ENCODE measurements at places on chromosomes 16 and 17.

GRCh38 chr16:75555213-75555706 is 792 bp downstream of the TMEM231 start:
- DNase-seq = no peak

GRCh38 chr17:41437769-41438168 is 3.0 kb downstream of the KRT38 start:
- DNase-seq = no peak

GRCh38 chr17:18241229-18241871 is 15.9 kb downstream of the LLGL1 start:
- DNase-seq = no peak

DNA sequence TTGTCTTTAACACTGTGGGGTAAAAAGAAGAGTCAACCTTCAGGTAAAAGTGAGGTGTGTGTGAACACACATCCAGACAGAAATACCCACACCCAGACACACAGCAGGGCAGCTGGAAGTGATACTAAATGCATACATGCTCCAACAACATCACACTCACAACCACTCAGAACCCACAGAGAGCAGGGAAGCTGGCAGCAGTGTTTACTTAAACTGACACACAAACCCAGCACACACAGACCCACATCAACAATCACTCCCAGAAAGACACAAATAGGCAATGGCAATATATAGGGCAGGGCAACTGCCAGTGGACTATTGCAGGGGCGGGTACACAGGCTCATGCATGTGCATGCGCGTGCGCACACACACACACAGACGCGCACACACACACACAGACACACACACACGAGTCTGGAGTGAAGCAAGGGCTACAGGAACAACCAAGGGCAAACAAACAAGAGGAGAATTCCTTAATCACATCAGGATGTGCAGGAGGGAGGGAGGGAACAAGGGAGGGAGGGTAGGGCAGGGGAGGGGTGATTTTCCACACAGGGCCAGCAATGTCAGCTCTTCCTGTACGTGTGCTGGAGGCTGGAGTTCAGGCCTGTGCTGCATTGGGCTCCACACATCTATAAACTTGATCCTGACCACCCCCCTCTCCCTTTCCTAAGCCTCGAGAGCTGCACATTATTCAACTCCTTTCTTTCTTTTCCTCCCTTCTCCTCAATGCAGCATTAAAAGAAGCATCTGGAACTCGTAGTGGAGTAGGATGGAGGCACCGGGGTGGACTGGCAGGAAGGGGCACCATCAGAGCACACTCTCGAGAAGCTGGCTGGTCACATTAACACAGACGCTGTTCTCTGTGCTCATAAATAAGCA is 30.1 kb downstream of the HIC1 start:
- no peak for DNase-seq

DNA sequence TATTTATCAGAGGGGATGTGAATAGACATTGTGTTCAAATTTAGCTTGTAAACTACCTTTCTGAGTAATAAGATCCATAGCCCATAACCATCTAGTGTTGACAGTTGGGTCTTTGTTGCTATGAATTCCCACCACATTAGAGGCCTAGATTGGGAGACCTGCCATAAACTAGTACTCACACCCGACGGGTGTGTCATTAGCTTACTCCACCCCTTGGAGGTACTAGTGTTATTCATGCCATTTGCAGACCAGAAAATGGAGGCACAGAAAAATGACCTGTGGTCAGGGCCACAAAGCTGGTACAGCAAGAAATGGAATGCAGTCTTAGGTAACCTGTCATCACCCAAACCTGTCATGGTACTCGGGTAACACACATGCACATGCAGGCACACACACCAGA is 41.3 kb upstream of the BCAR1 start:
- DNase-seq = no peak

DNA sequence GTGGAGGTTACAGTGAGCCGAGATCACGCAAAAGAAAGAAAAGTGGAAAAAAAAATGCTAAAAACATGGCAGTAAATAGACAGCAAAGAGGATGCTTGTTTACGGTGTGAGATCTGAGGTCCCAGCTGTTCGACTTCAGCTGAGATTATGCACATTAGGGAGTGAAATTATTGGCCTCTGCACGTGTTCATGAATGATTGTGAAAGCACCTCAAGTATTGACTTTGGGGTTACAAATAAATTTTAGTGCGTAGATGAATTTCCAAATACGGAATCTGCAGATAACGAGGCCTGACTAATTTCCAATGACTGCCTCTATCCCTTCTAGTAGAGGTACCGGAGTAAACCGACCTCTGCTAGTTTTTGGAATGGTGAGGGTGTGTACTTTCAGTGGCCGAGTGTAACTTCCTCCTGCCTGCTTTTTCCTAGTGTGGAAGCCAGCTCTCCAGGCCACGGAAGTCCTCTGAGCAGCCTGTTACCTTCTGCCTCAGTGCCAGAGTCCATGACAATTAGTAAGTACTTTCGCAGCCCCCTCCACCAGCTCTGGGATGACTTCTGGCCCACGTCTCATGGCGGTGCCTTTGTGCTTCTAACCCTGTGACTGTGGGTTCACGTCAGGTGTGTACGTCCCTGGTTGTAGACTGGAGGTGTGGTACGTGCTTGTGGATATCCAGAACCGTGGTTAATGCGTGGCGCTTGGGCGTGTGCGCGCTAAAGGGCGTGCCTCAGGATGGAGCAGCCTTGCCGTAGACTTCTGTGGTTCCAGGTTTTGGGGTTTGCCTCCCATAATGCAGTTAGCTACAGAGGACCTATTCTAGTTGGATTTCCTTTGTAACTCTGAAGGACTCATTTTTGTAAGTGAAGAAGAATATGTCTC is 102.1 kb downstream of the SNX29 start:
- no peak for DNase-seq

DNA sequence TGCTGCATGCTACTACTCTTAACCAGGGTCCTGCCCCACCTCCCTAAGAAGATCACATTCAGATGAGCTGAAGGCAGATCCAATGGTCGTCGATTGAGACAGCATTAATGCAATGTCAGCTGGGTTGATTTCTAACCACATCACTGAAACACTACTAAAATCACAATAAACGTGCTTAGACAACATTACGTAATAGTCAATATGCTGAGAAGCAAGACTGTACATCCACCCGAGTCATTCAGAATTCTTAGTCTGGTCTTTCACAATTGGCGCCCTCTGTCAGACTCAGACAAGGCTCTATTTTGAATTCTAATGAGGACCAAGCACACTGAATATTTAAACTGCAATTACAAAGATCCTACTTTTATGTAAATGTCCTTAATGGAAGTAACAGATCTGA is 205.2 kb downstream of the STX8 start:
- no peak for DNase-seq

- no peak for DNase-seq
Measured at GRCh38 chr16:50667497-50668367, 13.4 kb downstream of the SNX20 start.

DNA sequence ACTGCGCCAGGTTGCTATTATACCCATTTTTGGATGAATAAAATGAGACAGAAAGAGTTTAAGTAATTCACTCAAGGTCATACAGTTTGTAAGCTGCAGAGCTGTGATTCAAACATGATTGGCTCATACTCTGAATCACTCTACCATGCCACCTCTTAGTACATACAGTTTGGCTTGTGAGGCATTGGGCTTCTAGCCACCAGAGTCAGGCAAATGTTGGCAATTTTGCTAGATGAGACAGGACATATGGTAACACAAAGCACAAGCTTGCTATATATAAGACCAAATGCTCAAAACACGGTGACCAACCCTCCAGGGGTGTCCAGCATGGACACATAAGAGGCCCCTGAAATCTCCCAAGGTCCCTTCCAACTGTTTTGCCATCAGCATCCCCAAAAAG is 236.0 kb upstream of the IRX5 start:
- no peak for DNase-seq
